ENCODE measurements at places on chromosomes 7 and 10.

GRCh38 chr10:97629289-97629688 is 4.0 kb downstream of the MORN4 start:
- DNase-seq, result no peak

DNA sequence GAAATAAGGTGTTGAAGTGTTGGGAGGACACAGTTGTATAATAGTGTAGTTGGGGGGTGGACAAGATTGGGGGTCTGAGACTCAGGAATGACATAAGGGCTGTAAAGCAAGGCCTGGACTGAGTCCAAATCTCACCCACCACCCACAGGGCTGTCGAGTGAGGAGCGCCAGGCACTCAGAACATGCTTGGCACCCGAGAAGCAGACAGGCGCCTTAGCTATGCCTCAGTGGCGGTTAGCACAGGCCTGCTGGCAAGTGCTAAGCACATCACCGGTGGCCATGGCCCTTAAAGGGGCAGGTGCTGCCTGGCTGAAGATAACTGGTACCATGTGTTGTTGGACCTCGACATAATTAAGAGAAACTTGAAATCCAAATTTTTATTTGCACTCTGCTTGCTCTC is 90.7 kb downstream of the COL13A1 start:
- no peak for DNase-seq

GRCh38 chr7:99363286-99363685 is 11.2 kb upstream of the ARPC1B start:
- no peak for DNase-seq

DNA sequence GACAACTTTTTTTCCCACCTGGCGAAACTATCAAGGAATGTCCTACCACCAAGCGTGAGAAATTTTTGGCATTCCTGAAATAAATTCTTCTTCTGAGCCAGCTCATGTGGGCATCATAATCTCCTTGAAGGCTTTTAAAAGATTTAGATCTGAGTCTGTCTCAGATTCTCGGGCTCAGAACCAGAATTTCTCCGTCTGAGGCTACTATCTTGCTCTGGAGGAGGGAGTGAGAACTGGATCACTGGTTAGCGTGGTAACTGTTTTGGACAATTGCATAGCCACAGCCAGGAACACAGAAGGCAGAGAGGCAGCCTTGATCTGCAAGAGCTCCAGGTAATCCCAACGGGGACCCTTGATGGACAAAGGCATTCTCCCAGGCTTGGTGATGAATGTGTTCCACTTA is 1.0 kb upstream of the PLAC9 start:
- DNase-seq, result peak; percentile 32

- no peak for DNase-seq
Observed at GRCh38 chr10:60863796-60864195, 80.2 kb downstream of the RHOBTB1 start.

GRCh38 chr7:73895626-73896025 is 34.7 kb downstream of the TMEM270 start:
- no peak for DNase-seq

- DNase-seq, result no peak
Observed at GRCh38 chr10:124476043-124476725, 14.6 kb downstream of the LHPP start.

DNA sequence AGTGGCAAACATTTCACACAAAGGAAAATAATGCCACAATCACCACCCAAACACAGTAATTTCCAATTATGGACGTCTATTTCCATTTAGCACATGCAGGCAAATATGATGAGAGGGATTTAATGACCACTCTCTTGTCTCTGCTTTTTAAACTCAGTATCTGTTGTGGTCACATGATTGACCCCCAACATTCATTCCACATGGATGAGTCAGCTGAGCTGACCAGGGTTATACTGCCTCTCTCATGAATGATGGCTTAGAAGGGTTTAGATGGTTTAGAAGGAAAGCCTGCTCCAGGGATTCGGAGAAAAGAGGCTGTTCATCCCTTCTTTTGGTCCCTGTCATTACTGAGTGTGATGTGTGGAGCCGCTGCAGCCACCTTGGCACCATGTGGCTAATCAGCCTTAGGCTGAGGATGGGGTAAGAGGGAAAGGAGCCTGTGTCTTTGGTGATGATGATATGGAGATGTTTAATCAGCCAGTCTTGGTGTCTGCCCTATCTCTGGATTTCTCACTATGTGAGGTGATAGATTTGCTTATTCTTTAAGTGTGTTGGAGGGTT is 38.2 kb upstream of the JAKMIP3 start:
- peak; percentile 20 for DNase-seq

DNA sequence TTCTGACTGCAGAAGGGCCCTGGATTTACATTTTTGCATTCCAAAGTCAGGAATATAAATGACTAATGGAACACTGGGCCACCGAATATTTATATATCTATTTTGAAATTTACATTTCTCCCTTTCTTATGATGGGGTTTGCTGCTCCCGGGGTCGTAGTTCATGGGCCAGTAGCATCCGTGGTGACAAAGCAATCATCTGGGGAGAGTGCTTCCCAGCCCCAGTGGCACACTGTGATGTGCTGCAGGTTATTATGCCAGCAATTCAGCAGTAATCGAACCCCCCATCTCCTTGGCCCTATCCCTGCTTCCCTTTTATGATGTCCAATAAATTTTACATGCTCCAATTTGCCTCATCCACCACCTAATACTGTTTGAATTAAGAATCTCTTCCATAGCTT is 837.5 kb downstream of the LRMDA start:
- DNase-seq, result no peak

DNA sequence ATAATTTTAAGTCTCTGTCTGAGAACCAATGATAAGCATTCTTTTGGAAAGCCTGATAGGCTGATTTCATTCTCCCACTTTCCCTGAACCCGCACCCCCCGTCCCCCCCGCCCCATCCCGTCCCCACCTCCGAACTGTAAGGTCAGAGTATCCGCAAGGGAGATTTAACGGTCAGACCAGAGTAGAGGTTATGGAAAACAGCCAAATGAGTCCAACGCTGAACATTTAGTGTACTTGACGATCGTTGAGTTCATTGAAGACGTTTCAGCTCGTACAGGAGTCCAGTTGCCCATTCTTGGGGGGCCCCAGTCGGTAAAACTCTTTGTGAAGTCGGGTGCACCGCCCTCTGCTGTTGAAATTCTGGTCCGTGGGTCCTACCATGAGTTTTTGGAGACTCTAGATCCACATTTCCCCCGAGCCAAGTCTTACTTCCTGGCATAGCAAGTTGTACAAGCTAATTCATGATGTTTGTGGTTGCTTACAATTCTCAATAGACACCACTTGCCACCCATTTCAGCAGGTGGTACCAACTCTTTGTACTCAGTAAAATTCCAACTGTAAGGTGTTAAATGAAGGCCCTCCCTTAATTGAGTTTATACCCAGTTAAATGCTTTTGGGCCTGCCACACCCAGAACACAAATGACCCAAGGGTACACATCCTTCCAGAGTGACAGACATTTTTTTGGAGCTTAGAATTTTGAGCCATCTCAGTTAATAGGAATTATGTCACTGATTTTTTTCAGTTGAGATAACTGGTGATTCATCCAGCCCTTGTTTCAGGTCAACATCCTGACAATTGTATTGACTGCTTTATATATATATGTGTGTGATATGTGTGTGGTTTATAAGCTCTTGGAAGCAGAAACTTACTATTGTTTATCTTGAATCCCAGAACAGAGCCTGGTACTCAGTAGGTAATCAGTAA is 1.2 kb downstream of the MARCHF5 start:
- DNase-seq, result peak; percentile 51

GRCh38 chr7:112298543-112299100 is 92.1 kb downstream of the ZNF277 start:
- no peak for DNase-seq

- DNase-seq, result peak; percentile 13
Observed at GRCh38 chr7:13115855-13116254, 428.4 kb downstream of the ARL4A start.

GRCh38 chr7:29142021-29142727 is 4.2 kb downstream of the CPVL start:
- no peak for DNase-seq

DNA sequence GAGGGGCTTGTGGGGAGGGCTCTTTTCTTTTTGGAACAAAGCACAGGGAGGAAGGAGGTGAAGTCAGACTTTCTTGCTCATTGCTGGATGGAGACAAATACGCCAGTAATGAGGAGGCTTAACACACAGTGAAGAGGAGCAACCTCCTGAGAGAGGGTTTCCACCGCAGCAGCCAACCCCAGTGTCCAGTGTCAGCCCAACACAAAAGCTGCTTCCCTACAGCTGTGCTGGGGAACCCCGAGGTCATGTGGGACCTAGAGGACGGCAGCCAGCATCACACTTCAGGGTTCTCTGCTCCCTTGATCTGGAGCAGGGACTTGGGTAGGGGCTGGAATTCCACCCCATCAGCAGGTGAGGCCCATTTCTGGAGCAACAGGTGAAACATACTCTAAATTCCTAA is 7.7 kb downstream of the BLNK start:
- no peak for DNase-seq

DNA sequence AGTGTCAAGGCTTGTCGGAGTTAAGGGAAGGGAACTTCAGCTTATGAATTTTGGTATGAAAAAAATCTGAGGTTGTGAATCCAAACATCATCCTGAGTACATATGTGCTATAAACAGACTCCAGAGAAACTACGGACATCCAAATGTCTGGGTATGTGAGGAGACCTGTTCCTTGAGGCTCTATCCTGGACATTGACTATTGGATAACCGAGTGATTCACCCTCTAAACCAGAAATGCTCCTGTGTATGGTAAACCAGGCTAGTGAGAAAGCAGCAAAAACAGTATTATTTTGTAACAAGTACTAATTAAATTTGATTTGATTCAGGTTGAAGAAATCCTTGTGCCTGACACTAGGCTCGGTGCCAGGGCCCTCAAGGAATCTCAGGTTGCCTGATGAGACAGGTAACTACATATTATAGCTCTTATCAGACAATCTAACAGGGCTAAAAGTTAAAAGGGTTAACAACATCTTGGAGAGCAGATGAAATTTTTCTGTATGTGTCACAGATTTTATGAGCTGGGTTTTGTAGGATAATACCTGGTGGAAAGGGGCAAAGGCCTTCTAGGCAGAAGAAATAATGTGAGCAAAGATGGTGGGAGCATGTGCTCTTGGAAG is 10.4 kb upstream of the STOX1 start:
- no peak for DNase-seq

- DNase-seq, result no peak
Observed at GRCh38 chr10:104862-105565, 30.2 kb upstream of the ZMYND11 start.

- peak; percentile 94 for DNase-seq
Observed at GRCh38 chr10:32982293-32982709, 24.3 kb upstream of the ITGB1 start.

DNA sequence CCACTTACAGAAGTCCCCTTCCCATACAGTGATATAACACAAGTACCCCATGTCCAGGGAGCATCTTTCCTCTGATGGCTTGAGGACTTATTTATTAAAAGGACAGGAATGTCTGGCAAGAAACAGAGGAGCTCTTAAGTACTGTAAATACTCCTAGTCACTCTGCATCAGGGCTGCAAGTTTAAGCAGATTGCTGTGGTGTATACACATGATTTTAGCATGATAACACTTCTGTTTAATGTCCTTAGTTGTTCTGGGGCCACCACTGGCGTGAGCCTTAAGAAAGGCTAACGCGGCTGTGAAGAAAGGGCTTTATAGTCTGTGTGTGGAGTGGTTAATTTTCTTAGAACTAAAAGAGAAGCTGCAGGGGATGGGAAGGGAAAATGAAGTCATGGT is 65.7 kb downstream of the GBF1 start:
- no peak for DNase-seq

DNA sequence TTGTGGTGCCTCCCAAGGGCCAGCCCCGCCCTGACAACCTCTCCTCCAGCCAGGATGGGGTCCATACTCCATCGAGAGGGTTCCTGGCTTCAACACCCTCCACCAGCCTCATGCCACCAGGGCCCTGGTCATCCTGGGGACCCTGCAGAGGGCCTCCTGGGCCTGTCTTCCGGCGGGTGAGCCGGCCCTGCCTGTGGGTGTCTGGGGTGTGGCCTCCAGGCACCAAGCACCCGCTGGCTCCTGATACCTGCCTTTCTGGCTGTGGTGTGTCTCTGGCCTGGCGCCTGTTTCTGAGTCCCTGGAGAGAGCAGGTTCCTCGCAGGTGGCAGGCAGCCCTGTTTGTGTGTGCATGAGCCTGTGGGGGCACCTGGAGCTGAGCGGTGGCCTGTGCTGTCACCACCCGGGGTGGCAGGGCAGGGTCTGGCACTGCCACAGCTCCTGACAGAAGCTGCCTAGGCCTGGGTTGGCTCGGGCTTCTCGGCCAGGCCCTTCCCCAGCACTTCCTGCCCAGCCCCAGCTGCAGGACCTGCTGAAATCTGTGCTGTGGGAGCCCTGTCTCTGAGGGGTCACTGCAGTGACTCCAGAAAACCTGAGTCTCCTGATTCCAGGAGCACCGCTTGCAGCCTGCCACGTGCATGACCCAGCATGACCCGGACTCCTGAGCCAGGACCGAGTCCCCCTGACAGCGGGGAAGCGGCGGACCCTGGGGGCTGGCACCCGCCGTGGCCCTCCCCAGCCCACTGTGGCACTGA is 18.4 kb downstream of the ADAM8 start:
- DNase-seq, result no peak

DNA sequence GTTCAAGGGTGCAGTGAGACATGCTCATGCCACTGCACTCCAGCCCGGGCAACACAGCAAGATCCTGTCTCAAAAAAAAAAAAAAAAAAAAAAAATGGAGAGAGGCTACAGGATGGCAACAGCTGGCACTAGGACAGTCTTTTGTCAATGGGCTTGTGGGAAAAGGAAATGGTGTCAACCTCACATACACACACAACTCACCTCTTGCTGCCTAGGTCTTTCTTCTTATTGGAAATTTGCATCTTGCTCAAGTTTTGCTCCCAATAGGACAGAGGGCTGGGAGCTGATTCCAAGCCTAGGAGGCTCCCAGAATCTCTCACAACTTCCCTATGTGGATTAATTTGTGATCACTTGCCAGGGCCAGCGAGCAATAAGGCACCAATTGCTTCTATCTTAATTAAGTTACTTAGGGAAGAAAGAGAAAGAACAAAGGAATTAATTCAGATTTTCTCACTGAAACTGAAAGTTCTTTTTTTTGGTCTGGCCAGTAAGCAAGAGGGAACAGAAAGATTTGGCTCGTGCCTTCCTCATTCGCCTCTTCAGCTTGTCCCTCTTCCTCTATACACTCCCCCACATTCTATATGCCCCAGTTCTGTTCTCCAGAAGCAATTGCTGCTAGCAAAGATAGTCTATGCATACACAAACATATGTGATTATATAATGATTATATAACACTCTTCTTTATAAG is 33.8 kb downstream of the MAP3K8 start:
- no peak for DNase-seq

- no peak for DNase-seq
Observed at GRCh38 chr7:2030475-2031450, 202.0 kb downstream of the MAD1L1 start.

- no peak for DNase-seq
Observed at GRCh38 chr7:87767827-87768226, 108.3 kb downstream of the SLC25A40 start.
